Chondrocyte (in vitro differentiated cells): ENCODE measurements at places on chromosomes 12 and 14.

DNA sequence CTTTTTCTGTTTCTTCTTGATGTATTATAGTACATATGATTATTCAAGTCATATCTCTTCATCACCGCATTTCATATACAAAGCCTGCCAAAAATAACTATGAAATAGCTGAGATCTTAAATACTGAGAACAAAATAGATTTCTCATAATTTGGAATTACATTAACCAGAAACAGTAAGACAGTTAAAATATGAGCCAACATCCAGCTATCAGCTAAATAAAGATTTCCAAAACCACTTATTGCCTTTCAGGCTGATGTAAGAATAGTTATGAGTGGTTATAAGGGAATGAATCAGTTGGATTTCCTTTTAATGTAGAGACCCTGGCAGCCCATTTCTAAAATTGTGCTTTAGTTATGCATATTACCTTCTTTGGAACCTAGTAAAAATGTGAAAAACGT lies 47.4 kb downstream of the TMEM117 start:
- DNase-seq: no peak

DNA sequence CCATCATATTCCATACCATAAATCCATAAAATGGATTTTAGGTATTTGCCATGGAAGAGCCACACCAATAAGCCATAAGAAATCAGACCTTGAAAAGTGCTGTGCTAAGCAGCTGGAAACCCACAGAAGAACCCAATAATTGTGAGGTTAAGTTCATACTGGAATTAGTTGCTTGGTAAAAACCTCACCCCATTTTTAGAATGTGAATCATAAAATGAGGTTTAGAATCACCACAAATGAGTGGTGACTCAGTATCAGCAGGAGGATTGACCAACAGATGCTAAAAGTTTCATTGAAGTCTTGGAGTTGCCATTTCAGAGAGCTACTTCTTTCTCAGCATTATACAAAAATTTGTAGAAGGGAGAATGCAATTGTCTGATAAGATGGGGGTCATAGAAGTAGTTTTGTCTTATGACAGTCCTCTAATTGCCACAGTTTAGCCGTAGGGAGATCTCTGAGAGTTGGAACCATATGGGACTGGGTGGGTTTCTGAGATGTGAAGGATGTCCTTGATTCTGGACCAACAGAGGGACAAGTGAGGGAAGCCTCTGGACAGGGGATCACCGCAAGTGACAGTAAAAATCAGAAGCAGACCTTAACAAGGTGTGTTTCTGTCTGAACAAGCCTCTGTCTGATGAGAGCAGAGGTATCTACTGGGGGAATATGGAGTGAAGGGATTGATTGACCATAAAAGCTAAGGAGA lies 1.4 kb upstream of the STON2 start:
- no peak for DNase-seq

DNA sequence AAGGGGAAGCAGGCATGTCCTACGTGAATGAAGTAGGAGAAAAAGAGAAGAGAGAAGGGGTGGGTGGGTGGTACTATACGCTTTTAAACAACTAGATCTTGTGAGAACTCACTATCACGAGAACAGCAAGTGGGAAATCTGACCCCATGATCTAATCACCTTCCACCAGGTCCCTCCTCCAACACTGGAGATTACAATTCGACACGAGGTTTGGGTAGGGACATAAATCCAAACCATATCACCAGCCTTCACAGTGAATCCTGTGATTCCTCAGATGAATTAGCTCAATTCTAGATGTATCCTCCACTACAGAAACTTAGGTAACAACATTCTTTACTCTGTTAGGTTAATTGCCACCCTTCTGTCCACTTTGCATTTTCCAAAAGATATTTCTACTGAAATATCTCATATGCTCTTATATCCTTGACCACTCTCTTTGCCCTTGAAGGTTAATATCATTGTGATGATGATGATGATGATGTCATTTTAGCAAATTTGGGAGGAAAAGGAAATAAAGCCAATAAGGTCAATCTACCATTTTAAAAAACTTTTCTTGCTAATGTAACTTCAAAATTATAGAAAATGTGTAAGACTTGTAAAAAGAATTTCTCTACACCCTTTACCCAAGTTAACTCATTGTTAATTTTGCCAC lies 23.2 kb upstream of the CCNT1 start:
- DNase-seq: no peak

GRCh38 chr12:13179211-13180074 lies 17.1 kb upstream of the EMP1 start:
- DNase-seq: no peak

DNA sequence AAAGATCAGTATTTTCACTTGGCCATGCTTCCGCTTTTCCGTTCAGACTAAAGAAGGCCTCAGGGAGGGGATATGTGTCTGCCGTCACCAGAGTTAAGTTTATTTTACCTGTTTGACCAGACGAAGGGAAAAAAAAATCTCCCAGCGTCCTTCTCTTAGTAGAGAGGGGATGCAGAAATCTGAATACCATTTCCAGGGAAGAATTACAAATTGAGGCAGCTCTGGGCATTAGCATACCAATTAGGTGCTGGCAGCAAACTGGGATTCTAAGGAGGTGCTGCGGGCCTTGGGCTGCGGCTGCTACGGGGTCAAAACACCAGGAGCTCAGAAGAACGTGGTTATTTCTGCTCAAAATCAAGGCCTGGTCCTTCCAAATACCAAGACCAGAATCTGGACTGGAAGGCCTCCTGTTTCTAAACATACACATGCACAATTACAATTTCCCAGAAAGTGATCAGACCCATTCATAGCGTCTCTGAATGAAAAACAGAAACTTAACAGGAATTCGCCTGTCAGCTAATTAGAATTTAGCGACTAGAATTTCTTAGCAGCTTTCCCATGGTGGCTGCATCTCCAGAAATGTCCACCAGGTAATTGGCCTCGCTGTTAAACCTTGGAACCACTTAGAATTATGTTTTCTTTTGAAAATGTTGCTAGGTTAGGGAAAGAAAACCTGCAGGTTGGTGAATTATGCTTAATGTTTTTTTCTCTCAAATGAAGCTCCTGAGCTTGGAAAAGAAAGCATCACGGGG lies 617.0 kb downstream of the VRK1 start:
- no peak for DNase-seq

DNA sequence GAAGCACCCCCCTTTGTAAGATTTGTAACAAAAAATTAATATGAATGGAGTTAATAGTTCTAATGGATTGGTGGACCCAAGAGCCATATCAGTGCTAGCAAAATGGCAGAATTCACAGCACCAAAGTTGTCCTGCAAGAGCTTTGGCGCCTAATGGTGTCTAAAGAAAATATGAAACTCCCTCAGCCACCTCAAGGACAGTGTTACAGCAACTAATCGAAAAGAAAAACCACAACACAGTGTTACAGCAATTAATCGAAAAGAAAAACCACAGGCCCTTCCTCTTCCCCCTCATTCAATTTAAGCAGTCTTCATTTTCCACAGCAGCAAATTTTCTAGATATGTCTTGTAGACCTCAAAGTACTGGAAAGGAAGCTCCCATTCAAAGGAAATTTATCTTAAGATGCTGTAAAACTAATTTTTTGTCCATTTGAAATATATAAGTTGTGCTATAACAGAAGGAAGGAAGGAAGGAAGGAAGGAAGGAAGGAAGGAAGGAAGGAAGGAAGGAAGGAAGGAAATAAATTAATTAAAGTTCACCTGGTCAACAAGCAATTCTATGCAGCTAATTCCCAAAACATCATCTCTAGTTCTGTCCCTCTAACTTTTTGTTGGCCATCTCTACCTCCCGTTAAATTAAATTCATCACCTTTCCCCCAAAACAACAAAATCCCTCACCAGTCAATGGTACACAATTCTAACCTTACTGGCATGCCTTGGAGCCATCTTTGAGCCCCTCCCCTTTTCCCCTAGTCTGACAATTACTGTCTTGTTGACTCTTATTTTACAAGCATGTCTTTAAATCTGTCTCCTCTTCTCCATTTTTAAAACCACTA lies 17.4 kb downstream of the LRP6 start:
- no peak for DNase-seq

DNA sequence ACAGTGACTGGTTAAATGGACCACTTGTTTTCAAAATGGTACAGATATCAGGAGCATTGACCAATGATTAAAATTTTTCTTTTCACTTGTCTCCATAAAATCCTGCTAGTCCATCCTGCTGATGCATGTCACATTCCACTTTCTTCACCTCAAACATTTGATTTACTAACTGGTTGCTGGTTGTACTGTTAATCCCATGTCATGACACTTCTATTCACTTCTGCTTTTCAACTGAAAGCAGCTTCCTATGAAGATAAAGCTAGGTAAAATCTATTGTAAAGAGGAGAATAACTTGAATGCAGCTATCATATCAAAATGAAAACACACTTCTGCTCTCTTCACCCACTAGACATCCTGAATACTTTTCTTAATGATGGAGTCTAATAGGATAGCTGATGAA lies 149.6 kb upstream of the OTX2 start:
- DNase-seq: no peak

GRCh38 chr12:4938900-4939299 lies 29.2 kb downstream of the KCNA1 start:
- DNase-seq: no peak

DNA sequence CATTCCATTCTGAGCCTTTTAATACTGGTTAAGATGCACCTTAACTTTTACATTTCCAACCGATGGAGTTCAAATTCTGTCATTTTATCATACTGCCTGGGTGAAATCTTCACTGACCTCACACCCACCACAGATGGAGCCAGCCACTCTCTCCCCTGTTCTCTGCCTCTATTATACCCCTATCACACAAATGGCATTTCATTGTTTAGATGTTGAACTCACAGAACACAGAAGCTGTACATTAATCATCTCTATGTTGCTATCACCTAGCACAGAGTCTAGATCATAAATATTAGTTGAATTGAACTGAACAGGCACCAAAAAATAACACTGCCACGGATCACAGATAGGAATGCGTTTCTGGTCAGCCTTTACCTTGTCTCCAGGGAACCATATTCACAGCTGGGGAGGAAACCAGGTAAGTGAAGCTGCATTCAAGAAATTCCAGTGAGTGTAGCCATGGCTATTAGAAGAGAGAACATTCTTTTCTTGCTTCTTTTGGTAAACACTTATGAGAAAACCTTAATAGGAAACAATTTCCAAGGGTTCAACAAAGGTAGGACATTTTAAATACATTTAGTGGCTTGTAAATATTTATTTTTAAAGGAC lies 194.9 kb upstream of the RMST start:
- no peak for DNase-seq

DNA sequence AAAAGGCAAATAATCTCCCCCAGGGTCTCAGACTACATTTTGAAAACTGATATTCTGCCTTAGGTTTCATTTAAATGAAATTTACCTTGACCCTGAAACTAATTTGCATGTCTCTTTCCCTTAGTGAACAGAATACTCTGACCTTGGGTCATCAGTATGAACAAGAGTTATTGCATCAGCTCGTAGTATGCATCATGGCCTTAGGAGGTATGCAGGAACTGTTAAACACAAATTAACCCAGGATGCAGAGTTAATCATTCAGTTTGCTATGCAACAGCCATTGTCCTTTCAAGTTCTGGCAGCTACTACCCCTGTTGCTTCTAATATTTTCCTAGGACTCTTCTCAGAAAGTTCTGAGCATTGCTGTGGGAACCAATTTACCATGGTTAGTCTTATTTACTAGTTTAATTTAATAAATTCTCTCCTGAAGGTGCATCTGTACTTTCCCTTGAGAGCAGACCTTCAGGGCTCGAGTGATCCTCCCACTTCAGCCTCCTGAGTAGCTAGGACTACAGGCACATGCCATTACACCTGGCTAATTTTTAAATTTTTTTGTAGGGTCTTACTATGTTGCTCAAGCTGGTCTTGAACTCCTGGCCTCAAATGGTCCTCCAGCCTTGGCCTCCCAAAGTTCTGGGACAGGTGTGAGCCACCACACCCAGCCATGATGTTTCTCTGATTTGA lies 126.7 kb downstream of the TTC6 start:
- DNase-seq: no peak

- no peak for DNase-seq
These were observed 306.0 kb downstream of the NELL2 start for GRCh38 chr12:44570036-44570583.

GRCh38 chr12:79662046-79662811 lies 28.5 kb downstream of the PAWR start:
- no peak for DNase-seq

DNA sequence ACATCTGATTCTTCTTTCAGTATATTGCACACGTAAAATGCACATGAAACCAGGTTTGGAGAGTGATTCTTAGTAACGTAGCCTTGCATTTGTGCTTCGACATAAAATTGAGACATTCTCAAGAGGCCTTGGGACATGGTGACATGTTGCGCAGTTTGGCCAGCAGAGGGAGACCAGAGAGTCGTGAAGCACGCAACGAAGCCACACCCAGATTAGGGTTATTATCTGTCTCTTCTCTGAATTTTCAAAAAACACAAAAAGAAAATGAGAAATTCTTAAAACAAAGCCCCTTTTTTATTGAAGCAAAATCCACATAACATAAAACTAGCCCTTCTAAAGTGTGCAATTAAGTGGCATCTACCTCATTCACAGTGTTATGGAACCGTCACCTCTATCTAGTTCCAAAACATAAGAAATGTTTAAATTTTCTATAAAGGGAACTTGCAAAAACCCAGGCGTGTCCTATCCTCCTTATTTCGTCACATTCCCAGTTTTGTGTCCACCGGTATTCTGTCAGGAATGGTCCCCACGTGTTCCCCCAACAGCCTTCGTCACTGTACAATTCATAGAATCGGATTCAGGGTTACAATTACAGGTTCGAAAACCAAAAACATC lies 108.8 kb upstream of the ATF7IP start:
- no peak for DNase-seq

DNA sequence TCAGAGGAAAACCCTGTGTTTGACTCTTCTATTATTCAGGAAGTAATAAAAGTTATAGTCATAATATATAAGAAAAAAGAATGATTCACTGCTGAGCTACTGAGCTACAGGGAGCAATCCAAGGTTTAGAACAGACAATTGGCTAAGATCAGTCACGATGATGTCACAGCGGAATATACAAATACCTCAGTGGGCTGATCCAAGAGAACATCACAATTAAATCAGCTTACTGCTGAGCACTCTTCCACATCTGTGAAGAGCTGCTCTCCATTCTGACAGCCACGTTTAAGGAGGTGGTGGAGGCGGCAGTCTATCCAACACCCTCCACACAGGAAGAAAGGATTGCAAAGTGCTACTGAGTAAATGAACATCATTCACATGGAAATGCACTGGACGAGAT lies 271.0 kb downstream of the APAF1 start:
- no peak for DNase-seq
